Right cardiac atrium (tissue), 5 donors: ENCODE measurements at places on chromosomes 12 and 14. TPM values are rescaled to one million over a fixed set of nuclear protein-coding genes. Genes with fewer than 3 reads are reported as not detected.
A peak's percentile ranks its signal among the peaks of the same experiment; 100 is the strongest.

DNA sequence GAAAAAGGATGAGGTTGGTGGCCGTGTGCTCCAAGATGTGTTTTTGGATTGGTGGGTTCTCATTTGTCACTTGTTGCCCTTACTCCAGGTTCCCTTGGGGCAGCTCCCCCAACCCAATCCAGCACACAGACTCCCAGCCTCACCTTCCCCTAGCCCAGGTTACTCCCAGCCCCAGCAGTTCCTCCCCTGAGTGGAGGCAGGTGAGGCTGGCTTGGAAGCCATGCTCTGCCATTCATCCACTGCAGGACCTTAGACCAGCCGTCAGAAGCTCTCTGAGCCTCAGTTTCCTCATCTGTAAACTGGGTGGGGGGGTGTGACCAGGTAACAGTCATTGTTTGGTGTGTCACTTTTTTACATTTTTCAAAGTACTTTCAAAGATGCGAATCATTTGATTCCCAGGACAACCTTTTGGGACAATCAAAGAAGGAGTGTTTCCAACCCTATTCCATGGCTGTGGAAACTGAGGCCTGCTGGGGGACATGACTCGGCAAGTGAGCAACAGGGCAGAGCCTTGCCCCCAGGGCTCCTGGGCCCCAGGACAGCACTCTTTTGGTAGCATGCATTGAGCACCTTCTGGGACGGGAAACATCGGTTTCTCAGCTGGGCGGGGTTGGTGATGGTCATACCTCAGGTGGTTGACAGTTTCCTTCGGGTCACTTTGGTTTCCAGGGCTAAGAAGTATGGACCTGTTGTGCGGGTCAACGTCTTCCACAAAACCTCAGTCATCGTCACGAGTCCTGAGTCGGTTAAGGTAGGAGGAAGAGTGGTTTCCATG, 7.2 kb downstream of the CYP46A1 start:
- DNase-seq, result no peak

DNA sequence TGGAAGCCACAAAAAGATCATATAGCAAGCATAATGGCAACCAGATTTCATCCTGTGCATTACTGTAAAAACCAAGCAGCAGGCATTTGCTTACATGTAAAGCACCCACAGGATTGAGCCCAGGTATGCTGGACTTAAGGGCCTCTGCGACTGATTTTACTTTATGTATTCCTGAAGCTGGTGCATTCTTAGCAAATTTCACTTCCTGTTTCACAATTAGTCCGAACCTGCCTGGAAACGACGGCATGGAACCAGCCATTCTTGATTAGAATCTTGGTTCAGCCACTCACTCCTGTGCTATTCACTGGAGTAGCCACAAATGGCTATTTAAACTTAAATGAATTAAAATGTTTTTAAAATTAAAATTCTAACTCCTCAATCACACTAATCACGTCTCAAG, 239.2 kb downstream of the NUAK1 start:
- DNase-seq, result no peak

- no peak for DNase-seq
Measured at GRCh38 chr14:99824776-99825175, 31.6 kb downstream of the EML1 start.

GRCh38 chr12:4412056-4412455, 32.5 kb upstream of the FGF23 start:
- DNase-seq, result no peak

DNA sequence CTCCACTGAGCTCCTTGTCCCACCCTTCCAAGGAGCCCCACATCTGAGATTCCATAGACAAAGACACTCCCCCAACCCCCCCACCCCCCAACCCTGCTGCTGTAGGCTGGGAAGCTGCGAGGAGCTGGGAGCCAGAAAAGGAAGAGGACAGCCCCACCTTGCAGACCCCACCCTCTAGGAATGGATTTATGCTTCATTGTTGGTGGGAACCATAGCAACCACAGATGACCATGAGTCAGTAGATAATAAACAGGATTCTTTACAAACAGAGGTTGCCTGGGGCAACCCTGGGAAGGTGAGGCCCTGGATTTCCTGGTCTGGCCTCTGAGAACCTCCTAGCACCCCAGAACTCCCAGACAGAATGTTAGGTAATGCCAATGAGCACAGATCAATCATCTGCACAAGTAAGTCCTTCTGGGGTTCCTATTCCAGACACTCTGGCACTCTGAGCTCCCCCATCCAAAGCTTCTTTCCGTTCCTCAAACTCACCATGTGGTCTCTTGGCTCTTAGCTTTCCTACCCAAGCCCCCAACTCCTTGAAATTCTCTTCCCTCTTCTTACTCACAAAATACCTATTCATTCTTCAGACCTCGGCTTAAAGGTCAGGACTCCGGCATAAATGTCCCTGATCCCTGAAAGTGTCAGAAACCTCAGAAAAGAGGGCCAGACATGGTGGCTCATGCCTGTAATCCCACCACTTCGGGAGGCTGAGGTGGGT, 15.2 kb upstream of the PLEKHG6 start:
- no peak for DNase-seq

DNA sequence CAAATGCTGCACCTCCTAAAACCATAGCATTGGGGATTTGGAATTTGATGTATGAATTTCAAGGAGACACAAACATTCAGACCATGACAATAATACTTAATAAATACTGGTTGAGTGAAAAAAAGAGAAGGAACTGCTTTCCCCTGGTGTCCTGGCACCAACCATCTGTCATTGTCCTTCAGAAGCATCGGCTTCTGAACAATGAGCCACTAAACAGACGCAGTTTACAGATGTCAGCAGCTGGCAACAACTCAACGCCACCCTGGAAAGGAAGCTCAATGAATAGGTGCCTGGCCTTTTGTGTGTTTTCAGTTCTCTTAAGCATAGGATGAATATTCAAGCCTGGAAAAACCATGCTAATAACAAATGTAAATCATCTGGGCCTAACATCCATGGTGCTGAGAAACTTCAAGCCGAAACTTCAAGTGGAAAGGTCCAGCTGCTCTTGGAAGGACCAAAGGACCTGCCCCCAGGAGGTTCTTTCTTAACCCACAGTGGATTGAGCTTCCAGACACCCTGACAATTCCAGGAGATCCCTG, 101.3 kb downstream of the WIF1 start:
- no peak for DNase-seq

GRCh38 chr14:104657101-104657524, 32.3 kb upstream of the INF2 start:
- DNase-seq, result peak; percentile 35

DNA sequence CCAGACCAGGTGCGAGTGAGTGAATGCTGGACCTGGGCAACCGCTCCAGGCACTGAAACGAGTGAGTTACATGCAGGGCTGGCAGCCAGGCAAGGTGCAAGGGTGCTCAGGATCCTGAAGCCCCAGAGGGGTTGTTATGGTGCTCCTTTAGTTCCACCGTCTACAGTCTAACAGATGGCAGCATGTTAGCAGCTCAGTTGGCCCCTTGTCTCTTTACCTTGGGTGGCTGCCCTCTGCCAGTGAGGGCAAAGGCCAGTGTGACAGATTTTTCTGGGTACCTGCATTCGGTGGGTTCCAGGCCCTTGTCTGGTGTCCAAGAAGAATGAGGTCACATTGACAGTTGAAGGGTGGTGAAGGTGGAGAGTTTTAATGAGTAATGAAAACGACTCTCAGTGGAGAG, 106.8 kb downstream of the SLCO1B3 start:
- DNase-seq, result no peak

- DNase-seq, result no peak
Measured at GRCh38 chr12:69171881-69172280, 67.5 kb upstream of the CPSF6 start.

DNA sequence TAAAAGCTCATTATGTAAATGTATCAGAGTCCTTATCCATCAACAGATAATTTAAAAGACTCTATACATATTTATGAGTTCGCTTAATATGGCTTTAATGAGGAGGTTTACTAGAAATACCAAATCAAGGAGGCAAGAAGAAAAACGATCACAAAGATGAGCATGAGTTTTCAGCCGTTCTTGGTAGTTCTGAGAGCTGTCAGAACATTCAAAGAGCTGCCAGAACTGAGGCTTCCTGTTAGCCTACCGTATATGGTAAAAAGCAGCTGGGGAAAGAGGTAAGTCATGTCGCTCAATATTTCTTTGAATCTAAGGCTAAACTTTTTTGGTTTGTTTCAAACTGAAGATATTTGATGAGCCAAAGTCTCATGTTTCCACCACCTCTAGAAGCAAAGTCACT, 115.3 kb upstream of the PLXNC1 start:
- DNase-seq, result no peak

DNA sequence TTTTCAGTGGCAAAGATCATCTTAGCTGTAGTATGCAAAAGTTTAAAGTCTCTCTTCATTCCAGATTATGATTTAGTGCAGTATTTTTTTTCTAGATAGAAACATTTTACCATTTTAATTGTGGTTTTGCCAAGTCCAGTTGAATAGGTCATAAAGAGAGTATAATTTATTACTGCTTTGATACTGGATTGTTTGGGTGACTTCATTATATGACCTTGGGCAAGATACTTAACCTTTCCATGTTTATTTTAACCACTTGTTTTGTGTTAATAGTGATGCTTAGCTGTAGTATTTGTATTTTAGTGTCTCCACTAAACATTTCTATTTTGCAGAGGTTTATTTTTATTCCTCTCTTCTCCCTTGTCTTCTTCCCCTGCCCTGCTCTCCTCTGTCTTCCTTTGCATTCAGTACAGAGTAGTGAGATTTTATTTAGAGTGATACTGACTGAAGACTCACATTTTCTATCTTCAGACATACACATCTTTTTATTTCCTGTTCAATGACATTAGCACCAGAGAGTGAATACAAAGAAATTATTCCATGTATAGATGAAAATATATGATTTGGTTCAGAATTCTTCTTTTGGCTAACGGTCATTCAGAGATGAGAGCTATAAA, 215.2 kb downstream of the ERC1 start:
- no peak for DNase-seq

DNA sequence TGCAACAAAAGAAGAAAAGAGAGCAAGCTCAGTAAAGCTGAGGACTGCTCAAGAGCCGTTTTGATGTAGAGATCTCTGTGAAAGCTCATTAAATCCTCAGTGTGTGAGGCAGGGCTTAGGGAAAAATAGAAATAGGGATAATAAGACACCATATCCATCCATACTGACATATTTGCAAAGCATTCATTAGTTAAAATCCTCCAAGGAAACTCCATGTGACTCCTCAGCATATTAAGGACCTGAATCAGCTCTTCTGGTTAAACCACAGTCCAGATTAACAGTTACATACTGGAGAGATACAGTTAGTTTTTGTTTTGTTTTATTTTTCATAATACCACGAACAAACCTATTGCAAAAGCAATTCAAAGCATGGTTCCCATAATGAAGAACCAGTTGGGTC, 288.2 kb downstream of the PAWR start:
- no peak for DNase-seq

DNA sequence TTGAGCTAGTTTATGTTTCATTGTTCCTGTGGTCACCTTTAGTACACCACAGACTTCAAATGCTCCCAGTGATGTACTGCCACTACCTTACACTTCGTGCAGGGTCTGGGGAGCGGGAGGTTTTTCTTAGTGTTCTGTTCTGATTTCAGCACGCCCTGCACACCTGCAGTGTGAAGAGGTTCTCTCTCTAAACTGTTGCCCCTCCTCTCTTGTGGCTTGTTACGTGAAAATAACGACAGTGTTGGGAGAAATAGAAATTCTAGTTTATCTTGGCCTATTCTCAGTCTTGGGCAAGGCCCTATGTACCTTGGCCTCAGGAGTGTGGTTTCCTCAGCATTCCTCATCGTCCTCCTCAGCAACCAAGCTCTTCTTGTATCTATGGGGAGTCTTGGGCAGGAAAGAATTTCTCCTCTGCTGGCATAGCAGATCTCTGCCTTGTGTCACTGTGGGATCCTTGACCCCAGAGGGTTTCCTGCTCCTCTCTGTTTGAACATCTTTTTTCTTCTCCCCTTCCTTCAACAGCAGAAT, 48.6 kb downstream of the EIF2S3B start:
- no peak for DNase-seq

DNA sequence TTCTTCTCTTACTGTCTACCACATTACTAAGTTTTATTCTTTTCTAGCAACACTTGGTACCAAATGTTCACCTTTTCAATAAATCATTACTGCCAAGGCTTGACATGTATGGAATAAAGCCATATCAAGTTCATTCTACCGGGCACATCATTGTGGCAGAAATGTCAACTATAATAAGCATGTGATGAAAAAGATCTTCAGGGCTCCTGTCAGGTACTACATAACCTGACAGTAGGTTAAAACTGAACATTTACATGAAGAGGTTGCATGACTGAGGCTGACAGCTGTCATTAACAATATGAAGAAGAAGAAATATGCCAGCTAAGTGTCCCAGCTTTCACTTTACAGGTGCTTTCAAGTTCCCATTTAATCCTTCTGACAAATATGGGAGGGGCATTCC, 178.9 kb downstream of the KCNH5 start:
- no peak for DNase-seq

DNA sequence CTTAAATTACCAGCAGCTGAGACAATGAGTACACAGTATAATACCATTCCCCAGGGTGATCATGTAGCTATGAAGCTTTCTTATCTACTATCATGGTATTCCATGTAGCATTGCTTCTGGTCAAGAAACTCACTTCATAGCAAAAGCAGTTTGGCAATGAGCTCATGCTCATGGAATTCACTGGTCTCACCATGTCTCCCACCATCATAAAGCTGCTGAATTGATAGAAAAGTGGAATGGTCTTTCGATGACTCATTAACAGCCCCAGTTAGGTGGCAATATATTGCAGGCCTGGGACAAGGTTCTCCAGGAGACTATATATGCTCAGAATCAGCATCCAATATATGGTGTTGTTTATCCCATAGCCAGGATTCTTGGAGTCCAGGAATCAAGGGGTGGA, 553.7 kb downstream of the FOXG1 start:
- DNase-seq, result no peak

DNA sequence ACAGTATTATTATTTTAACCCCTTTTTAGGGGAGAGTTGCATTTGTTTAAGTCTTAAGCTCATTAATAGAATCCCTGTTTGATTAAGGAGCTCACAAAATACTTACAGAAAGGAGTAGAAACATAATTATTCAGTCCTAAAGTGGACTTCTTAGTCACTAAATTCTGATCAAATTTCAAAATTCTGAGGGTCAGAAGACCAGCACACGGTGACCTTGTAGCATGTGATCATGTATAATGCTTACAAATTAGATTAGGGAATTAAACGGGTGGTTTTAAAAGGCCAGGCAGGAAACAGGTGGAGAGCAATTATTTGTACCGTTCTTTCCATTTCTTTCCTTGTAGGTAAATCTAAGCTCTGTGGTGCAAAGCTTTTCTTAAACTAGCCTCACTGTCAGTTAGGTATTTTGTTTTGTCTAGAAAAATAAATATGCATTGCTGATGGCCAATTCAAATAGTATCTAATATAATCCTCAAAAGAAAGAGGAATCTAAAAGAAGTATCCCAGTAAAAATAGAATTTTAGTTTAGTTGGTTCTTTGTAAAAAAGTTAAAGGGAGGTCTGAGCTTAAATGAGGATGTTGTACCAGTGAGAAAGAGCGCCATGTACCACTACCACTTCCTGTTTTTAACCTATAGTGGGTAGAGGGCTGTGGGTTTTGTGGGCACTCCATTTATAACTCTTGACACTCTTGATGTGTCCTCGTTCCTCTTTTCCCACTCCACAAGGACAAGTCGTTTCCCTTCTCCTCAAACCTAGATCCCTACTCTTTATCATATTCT, 51.1 kb downstream of the SLC38A1 start:
- DNase-seq, result no peak

- DNase-seq, result no peak
Measured at GRCh38 chr14:76541594-76542219, 165.8 kb downstream of the ESRRB start.

Gene RNU7-1
- total RNA-seq, result not detected

Gene TMPRSS12
- total RNA-seq, result not detected

Gene B4GALNT3
- total RNA-seq, result 43.1 TPM

Gene TAS2R7
- total RNA-seq, result not detected

Gene NUP107
- total RNA-seq, result 26.8 TPM

Gene TRPV4
- 1.3 TPM for total RNA-seq

Gene DAZAP2
- 176 TPM for total RNA-seq

Gene GALNT16
- 50.9 TPM for total RNA-seq

Gene GPR162
- 6.8 TPM for total RNA-seq
